Thyroid gland (tissue), 4 donors: ENCODE measurements at places on chromosomes 16 and 17. TPM values are rescaled to one million over a fixed set of nuclear protein-coding genes. Genes with fewer than 3 reads are reported as not detected.

The RPAIN gene
- total RNA-seq: 41.2 TPM

GRCh38 chr16:5349670-5350517, 252.3 kb upstream of the EEF2KMT start:
- no peaks in the 10 kb centered on the region for H3K36me3 ChIP-seq
- H3K4me3 ChIP-seq: no peak overlapping the region
- H3K27me3 ChIP-seq: no peaks in the 10 kb centered on the region
- no peak overlapping the region for H3K27ac ChIP-seq

DNA sequence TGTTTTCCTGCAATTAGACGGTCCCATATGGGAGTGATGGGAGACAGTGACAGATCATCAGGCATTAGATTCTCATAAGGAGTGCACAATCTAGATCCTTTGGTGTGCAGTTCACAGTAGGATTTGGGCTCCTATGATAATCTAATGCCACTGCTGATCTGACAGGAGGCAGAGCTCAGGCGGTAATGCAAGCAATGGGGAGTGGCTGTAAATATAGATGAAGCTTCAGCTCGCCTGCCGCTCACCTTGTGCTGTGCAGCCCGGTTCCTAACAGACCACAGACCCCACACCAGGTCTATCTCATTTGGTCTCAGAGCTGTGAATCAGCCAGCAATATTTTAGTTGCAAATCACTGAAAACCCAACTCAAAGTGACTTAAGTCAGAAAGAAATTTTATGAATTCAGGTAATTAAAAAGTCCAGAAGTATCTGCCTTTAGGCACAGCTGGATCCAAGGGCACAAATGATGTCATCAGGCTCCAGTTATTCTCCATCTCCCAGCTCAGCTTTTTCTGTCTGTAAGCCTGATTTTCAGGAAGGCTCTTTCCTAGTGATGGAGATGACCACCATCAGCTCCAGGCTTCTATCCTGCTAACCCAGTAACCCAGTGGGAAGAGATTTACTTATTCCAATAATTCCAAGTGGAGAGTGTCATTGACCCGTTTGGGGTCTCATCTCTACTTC, 3.3 kb downstream of the CHP2 start:
- H3K4me3 ChIP-seq: no peak overlapping the region
- DNase-seq: no peak
- H3K27me3 ChIP-seq: peaks cover 10% of the 10 kb centered on the region
- H3K4me1 ChIP-seq: peaks cover 11% of the 10 kb centered on the region
- H3K36me3 ChIP-seq: no peaks in the 10 kb centered on the region

DNA sequence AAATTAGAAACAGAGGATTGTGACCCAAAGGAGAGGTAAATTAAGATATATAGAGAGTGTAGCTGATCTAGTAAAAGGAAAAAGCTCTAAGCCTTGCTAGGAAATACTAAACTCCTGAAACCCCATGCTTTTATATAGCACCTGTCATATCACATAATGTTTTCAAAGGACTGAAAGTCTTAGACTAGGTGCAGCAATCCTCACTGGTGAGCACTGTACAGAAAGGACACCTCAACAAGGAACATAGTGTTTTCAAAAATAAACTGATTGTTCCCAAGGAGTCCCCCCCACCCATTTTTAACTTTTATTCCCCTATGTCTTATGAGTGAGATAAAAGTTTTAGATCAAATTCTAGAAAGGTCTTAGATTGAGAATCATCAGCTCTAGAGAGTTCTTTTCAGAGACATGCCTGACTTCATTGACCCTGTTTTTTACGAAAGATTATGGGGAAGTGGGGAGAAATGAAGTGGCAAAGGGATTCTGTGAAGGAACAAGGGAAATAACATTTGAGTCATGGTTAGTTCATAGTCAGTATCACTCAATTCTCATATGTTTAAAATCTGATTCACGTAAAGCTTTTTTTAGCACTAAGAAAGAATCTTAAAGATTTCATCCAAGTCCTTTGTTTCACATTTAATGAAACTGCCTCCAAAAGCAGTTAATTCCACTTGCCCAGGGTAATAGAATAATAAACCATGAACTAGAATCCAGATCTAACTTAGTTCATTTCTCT, 166.4 kb downstream of the CYB561 start:
- no peak overlapping the region for H3K27ac ChIP-seq
- no peaks in the 10 kb centered on the region for H3K27me3 ChIP-seq
- H3K4me3 ChIP-seq: no peak overlapping the region

- no peaks in the 10 kb centered on the region for H3K36me3 ChIP-seq
- H3K27me3 ChIP-seq: no peaks in the 10 kb centered on the region
- no peaks in the 10 kb centered on the region for H3K4me1 ChIP-seq
- DNase-seq: no peak
- no peak overlapping the region for H3K27ac ChIP-seq
- H3K4me3 ChIP-seq: no peak overlapping the region
These were observed 38.9 kb downstream of the ZNF207 start for GRCh38 chr17:32388613-32389459.

GRCh38 chr16:10200637-10201586, 18.7 kb upstream of the GRIN2A start:
- no peak for DNase-seq
- no peaks in the 10 kb centered on the region for H3K36me3 ChIP-seq
- no peak overlapping the region for H3K4me3 ChIP-seq
- H3K27me3 ChIP-seq: no peaks in the 10 kb centered on the region

DNA sequence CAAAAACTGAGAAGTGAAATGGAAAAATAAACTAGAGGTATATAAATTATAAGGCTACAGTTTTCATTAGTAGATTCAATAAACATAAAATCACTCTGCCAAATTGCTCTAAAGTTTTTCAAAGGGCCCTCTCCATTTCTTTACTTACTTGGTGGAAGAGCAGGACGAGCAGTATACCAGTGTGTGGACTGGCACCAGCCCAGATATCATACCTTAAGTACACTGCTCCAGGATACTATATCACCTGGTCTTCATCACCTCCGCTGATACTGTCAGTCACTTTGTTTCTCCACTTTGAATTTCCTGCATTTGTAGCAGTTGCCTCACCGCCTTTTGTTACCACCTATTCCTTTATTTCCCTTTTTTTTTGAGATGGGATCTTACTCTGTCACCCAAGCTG, 37.6 kb downstream of the MAP3K3 start:
- no peaks in the 10 kb centered on the region for H3K27me3 ChIP-seq
- no peak overlapping the region for H3K27ac ChIP-seq
- no peaks in the 10 kb centered on the region for H3K36me3 ChIP-seq
- no peak for DNase-seq
